Stimulated activated CD4-positive, alpha-beta T cell treated with anti-CD3 and anti-CD28 coated beads, TNF-alpha, amount 100 ng/mL, for 48 hours (primary cell): ENCODE measurements at places on chromosomes 5 and 9.

GRCh38 chr9:95980262-95981125, 105.0 kb downstream of the ERCC6L2 start:
- DNase-seq = no peak

DNA sequence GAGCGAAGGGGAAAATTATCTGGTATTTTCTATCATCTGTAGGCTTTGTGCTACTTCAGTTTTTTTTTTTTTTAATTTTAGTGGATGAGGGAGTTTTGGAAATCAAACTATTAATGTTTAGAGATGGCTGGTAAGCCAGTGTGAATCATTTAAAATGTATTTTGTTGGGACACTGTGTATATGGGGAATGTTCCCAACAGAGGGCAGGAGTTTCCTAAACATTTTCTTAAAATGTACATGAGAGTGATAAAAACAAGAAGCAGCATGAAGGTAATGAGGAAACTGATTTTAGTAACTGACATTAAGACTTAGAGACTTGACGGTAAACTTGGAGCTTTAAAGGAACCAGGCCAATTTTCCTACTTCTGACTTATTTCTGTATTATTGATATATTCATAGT, 68.2 kb upstream of the ITGA2 start:
- DNase-seq = no peak

DNA sequence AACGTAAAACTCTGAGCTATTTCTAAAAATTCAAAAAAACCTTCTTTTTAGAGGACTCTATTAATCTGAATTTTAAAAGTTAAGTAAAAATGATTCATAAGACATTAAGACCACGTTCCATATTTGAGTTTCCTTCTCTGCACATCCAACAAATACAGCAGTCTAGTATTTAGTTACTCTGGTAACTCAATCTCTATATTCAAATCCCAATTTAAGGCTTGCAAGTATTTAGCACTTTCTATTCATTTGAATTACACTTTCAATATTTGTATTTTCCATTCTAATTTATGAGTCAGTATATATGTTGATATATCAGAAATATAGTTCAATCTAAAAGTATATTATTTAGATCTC, 17.7 kb downstream of the RFX3 start:
- DNase-seq = no peak

DNA sequence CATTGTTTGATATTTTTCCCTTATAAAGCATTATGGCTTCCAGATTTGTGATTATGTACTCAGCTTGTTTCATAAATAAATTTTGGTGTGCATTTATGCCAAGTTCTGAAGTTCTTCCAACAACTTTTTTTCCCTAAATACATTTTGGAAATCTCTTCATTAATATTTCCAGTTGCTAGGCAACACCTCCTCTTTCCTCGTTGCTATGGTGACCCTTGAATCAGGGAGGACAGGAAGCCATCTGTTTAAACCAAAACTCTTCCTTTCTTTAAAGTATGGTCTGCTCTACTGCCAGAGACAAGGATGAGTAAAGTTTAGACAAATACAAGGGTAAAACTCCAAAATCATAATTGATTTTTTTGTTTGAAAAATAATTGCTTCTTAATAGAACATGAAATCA, 779.3 kb downstream of the CDH9 start:
- DNase-seq = no peak

DNA sequence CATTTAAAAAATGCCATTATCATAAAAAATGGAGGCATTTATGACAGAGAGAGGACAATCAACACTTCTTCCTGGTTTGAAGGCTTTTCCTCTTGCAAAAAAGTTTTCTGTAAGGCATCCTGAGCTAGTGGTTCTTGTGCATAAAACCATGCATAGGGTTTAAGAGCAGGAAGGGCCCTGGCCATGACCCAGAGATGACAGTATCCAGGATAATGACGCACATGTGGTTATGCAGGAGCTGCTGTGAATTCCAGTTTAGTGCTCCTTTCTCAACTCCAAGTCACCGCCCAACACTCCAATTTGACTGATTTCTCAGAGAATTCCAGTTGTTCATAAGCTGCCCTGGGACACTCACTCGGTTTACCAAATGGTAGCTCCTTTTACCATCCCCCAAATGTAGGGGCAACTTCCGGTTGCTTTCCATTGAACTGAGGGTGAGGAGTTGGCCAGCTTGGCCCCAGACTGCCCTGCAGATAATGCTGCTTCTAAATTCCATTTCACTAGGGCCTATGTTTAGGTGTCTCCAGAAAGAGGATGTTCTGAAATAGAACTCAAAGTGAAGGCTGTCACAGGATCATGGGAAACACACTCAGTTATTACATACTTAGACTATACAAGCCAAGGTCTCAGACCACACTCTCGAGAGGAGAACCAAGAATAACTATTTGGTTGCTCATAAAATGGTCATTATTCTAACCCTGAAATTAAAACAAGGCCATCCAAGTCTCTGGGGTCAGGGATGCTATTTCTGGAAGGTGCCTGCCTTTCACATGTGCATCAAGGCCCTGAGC, 179.1 kb downstream of the SLIT3 start:
- DNase-seq = no peak

DNA sequence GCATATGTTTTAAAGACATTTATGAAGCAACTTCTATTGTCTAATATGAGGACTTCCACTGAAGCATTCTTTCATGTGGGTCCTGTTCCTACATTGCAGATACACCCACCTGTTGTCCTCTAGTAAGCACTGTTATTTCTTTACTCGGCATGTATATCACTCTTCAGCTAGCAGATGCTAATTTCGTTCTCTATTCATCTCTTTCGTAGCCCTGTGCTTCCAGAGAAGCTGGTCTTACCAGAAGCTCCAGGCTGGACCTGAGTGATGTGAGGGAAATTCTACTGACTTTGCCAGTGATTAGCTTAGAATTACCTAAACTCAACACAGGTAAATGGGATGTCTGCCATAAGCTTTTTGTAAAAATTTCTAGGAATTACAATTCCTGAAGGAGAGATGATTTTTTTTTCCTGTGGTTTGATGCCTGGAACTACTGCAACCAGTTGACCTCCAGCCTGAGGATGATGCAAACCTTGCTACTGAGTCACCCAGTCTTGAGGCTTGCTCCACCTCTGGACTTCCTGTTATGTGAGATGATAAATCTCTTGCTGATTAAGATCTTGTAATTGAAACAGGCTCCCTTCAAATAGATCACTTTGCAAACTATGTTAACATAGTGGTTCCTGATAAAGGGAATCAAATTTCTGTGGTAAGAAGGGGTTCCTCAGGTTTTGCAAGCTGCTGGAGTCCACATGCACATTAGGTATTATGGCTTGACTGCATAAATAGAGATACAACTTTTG, 52.2 kb upstream of the SPINK5 start:
- DNase-seq = no peak
